ENCODE measurements at places on chromosomes 7 and 10. TPM values are rescaled to one million over a fixed set of nuclear protein-coding genes. Genes with fewer than 3 reads are reported as not detected.

The NEURL1 gene
- polyA plus RNA-seq, result 15.9 TPM

- H3K36me3 ChIP-seq, result no peaks in the 10 kb centered on the region
- peak; percentile 62 for DNase-seq
- no peaks in the 10 kb centered on the region for H3K27me3 ChIP-seq
- H3K4me3 ChIP-seq, result no peak overlapping the region
- no peaks in the 10 kb centered on the region for H3K4me1 ChIP-seq
These were observed 116.6 kb downstream of the KLF6 start for GRCh38 chr10:3668276-3668965.

DNA sequence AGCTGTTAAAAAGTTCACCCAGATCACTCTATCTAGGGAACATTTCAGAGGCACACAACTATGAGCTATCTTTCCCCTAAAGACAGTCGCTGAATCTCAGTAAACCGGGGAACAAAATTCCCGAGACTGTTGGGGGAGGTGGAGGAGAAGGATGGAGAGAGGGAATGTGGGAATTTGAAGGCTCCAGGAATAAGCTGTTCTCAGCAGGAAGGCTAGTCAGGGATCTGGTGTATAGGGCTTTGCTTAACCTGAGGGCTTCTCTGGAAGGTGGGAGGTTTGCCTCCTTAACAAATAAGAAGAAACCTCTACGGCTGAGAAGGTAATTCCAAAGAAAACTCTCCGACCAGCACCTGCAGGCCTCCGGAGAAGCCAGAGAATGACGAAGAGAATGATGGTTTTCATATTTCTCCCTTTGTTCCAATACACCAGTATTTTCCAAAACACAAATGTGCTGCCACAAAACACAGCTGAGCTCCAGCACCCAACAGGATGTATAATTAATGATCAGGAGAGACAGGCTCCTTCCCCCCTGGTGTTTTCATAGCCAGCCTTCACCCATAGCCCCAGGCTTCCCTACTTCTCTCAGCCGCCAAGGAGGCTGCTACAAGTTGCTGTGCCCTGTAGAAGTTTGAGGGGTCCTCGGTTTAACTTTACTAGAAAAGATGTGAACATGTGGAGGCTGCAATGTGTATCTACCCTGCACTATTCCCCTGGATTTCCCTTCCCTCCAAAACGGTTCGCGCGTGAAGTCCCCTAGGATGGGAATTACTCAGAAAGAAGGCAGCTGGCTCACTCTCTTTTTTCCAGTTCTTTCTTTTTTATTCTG, 2.0 kb downstream of the KCNMA1 start:
- H3K4me3 ChIP-seq, result peak overlapping the region; percentile 39
- H3K36me3 ChIP-seq, result no peaks in the 10 kb centered on the region
- peaks cover 18% of the 10 kb centered on the region for H3K27me3 ChIP-seq

The IDI2 gene
- not detected for polyA plus RNA-seq

DNA sequence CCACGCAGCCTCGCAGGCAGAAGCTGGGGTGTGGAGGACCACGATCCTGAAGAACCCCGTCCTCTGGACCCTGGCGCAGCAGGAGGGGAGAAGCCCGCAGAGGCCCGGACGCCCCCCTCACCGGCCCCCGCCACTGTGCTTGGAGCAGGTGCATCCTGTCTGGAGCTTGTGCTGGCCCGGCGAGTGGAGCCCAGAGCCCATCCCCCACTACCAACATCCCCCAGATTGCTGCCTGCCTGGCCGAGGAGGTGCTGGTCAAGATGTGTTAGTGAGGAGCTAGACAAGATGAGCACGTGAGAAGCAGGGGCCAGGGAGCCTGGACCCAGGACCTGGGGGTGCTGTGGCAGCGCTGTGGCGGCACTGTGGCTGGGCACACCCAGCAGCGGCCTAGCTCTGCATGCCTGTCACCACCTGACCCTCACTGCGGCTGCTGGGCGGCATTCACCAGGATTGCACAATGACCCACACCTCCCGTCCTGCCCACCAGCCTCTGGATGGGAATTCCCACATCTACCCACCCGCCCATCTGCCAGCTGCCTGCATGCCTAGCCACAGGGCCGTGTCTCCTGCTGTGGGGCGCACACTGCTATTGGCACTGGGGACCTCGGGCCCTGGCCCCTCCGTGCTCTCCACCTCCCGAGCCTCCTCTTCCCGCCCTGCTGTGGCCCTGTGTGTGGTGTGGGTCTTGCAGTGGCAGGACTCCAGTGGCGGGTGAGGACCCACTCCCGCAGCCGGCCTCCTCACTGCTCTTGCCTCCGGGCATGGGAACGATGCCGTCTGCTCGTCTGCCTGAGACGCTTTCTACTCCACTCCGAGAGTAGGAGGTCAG, 11.8 kb downstream of the GPR146 start:
- H3K4me3 ChIP-seq, result no peak overlapping the region
- H3K27me3 ChIP-seq, result no peaks in the 10 kb centered on the region
- peaks cover 26% of the 10 kb centered on the region for H3K4me1 ChIP-seq

All from small intestine (tissue), 16 donors.